ENCODE measurements at places on chromosomes 1 and 21.

GRCh38 chr1:37851782-37852210 is 7.6 kb downstream of the MTF1 start:
- no peak for DNase-seq

GRCh38 chr1:234953655-234954405 is 174.8 kb downstream of the TOMM20 start:
- no peak for DNase-seq

DNA sequence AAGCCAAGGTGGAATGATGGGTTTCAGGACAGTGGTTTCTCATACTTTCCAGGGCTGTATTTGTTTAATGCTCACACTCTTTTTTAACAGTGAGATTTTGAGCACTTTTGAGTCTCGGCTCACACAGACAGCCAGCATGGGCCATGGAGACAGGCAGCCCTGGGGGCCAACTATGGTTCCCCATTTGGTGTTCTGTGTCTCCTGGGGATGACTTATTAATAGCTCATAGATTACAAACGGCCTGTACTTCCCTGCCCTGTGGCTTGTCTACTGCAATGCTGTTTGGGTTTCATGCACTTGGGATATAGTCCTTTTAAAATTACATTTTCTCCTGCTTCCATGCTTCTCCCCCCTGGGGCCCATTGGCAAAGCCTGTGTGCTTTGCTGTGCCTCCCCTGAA is 178.3 kb downstream of the KCNJ6 start:
- no peak for DNase-seq

DNA sequence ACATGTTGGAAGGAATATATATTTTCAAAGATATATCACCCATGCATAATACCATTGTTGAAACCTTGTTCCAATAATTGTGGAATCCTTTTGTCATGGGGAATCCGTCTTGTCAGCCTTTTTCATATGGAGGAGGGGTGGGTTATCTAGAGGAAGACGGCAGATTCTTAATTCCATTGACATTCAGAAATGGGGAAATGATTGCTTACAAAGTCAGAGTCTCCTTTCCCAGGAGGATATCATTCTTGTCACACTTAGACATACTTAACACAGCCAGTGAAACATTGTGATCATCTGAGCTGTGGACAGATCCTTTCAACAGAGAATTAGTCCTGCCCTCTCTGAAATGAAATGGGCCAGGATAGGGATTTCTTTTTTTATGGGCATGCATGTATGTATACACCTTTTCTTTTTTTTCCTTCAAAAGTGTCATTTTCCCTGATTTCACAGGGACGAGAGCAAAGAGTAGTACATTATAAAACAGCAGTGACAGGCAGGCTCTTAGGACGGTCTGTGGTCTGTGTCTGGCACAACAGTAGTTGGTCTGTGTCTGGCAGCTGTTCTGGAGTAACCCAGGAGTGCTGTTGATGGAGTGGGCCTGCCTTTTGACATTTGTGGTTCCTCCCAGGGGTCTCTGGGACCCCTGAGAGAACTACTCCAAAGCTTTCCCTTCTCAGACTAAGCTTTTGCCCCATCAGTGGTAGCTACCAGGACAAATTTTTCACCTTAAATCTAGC is 50.1 kb downstream of the VPS13D start:
- no peak for DNase-seq

DNA sequence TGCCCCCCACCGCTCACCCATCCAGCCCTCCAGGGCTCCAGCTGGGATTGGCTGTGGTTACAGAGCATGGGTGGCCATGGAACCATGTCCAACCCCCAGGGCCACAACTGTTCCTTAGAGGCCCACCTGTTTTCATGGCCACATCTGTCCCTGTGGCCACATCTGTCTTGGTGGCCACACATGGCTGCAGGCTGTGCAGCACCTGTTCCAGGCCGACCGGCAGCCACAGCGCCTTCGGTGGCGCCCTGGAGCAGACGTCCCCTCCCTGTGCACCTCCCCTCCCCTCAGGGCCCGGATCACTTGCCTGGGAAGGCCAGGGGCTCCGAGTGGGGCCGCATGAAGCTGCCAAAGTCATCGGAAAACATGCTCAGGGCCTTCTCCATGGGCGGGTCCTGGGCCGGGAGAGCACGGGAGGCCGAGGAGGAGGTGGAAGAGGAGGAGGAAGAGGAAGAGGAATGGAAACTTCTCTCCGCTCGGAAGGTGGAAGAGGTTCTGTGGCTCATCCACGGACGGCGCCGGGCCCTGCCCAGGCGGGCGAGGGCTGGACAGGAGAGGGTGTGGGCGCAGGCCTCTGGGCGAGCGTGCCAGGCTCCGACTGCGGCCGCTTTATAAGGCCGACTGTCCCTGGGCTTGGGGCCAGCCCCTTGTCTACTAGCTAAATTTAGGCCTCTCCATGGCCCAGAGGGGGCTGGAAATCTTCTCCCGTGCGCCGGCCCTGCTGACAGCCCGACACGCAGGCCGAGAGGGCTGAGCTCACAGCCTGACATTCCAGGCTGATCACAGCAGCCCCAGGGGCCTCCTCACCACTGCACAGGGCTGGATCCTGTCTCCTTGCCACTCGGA is at the start of gene HSPB7:
Gene HSPB7 (minus strand): TSS at position 583 of the 843 bp plus-strand sequence. CDS start 80 bp downstream, at position 503.
- DNase-seq = no peak

DNA sequence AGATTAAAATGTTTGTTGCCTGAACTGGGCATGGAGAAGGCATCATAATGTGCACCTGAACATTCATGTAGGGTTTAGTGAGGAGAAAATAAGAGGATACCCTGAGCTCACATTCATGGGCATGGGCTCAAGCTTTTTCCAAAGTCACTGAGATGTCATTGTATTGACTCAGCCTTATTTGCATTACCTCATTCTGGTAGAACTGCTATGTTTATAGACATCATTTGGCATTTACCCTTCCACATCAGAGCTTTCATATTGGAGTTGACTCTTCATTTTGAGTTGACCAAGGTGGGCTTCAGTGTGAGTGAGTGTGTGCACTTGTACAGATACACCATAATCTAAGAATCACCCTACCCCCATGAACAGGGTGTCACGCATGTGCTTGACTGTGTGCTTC is 143.2 kb downstream of the PBX1 start:
- no peak for DNase-seq

DNA sequence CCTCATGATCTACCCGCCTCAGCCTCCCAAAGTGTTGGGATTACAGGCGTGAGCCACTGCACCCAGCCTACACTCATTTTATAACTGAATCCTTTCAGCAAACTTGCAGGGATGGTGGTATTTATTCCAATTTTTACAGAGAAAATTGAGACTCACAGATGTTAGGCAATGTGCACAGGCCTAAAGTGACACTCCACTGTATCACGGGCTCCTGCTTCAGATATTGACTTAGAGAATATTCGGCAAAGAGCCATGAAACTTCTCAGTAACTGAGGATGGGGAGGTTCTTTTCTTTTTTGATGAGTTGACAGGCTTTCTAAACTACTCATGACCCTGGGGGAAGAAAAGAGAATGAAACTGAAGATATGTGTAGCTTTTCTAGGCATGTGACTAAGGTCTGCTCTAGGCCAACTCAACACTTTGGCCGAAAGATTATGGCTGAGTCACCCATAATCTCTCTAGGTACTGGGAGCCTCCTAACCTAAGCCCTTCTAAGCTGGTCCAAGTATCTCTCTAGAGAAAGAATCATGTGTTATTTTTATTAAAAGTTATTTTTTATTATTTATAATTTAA is 19.9 kb upstream of the PTCH2 start:
- no peak for DNase-seq

GRCh38 chr1:231807541-231807940 is 181.0 kb downstream of the DISC1 start:
- no peak for DNase-seq

DNA sequence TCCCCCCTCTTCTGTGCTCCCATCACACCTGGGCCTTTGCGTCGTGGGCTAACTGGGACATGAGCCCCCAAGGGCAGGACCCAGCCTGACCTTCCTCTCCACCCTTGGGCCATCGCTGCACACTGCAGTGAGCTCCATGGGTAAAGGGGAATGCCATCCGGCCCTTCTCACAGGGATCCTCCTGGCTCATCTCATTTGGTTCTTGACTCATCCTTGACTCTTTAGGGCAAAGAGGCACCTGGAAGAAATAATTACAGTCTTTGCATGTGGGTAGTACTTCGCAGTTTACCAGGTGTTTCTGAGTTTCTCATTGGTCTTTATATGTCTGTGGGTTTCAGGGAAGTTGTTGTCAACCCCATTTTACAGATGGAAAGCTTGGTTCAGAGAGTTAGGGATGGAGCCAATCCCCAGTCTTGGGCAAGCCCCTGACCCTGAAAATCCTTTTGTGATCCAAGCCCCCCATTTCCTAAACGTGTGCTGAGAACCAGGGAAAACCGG is 59.3 kb upstream of the ID3 start:
- DNase-seq = no peak

DNA sequence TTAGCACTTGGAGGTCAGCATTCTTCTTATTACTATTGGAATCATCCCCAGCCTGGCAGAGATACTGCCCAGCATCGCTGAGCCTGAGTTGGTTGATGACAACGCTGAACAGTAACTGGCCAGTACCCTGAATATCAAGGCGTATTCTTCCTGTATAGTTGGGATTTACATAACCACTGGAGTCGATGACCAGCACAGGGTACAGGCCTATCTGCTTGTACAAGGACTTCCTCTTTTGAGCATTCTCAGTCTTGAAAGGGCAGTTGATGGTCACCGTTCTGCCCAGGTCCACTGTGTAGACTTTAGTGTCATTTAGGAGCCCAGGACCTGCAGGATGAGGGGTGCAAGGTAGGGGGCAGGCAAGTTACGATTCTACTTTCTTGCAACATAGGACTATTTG is 8.8 kb downstream of the PIGR start:
- no peak for DNase-seq

DNA sequence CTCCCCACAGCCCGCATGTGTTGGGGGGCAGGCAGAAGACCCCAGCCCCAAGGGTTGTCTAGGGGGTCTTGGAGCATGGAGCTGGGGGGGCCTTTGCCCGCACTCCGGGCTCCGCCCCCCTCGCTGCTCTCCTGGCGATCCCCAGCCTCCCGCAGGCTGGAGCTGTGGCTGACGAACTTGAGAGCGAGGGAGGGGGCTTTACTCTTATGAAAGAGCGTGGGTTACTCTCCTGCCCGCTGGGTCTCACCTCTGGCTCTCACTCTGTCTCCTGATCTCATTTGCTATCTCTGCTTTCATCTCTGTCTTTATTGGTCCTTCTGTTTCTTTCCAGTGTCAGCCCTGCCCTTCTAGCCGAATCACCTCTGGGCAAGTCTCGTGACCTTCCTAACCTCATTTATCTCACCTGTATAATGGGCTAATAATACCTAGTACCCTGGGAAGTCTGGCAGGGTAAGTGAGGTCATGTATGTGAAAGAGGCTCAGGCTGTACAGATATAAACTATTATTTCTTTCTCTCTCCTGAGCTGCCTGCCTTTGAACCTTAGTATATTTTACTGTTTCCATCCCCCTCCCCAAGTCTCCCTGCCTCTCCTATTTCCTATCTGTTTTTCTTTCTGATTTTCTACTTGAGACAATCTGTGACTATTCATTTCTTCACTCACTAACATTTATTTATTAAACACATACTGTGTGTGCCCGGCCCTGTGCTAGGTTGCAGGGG is 731 bp downstream of the EFNA4 start:
- no peak for DNase-seq

GRCh38 chr1:164660412-164660772 is 101.4 kb downstream of the PBX1 start:
- no peak for DNase-seq

- DNase-seq = no peak
These were observed 1441.2 kb downstream of the PLA2G4A start for GRCh38 chr1:188269956-188270355.

DNA sequence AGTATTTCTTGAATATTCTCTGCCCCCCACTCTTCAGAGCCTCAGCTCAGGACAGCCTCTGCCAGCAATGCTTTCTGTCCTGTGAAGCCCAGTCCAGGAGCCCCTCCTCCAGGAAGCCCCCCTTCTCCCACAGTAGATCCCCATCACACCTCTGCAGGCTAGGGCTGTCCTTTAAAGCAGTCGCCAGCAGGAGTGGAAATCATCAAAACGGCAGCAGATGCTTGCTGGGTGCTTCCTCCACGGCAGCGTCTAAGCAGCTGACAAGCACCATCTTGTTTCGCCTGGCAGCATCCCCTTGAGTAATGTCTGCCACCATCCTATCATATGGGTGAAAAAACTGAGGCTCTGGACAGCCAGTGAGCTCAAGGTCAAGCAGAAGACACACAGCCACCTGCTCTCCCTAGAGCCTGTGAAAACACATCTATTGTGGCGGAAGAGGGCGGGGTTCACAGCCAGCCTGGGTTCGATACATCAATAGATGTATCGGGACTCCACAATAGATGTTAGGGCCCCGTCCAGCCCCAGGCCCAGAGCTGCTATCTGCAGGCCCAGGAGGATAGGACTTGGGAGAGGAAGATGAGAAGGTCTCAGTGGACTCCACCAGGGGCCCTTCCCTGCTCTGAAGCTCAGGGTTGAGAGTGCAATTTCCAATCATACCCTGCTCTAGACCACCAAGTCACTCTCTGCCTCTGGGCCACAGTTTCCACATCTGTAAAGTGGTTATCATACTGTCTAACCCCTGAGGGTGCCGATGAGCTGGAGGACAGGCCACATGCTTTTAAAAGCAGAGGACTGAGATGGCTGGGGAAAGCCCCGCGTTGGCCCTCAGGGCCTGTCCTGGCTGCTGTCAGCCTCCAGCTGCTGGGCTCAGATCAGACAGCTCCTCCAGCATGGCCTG is 17.5 kb downstream of the RUNX3 start:
- no peak for DNase-seq

DNA sequence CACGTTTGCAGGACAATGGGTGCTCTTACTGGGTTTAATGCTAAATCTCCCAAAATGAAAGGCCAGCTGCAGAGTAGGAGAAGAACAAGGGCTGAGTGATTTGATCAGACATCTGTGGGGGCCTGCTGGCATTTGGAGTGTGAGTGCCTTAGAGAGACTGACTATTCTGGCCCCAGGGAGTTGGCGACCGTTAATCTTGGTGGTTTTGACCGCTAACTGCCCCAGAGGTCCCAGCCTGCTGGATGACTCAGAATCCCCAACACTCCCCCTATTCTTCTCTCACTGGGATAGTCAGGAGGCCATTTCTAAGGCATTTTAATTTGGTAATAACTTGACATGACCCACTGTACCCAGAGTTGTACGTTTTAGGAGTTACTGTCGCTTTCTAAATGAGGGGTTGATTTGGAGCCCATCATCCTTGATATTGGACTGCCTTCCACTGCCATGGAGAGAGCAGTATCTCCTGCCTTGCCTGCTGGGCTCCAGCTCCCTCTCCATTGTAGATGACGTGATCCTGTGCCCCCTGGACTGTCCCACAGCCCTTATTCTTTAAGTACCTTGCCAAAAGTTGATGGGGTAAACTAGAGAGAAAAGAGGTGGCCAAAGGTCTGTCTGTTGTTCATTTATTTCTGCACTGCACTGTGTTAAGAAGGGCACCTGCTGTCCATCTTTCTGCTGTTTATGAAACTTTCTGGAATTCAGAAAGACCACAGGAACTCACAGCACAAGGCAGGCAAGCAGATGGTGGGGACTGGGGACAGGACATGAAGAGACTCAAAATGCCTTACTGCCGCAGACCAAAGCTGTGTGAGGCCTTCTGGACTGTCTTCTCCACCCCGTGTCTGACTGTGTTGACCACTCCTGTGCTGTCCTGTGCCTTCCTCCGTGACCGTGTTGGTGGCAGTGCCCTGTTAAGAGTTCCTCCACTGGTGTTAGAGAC is 98.2 kb upstream of the ARTN start:
- no peak for DNase-seq

GRCh38 chr21:44615911-44616590 is 4.2 kb downstream of the KRTAP10-8 start:
- no peak for DNase-seq

All from putamen (tissue), 1 donor.